ENCODE measurements at places on chromosomes 7 and 10.
A peak's percentile ranks its signal among the peaks of the same experiment; 100 is the strongest.

GRCh38 chr10:49512121-49512809 lies 26.7 kb downstream of the ERCC6 start:
- no peak for DNase-seq

DNA sequence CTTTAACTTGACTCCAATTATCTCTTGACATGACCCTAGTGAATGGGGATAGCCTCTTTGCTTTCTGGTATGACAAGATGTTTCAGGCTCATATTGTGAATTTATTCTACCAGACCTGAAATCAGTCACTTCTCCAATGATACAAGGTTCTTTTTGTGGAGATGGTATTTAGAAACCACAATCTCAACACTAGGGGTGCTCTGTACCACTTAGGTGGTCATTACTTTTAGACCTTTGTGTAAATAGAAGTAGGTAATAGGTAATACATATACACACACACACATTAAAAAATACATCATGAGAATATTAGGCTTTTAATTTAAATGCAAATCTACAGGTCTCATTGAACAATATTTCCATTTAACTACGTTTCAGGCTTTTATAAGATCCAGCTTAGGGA lies 199.0 kb upstream of the RHOBTB1 start:
- no peak for DNase-seq

GRCh38 chr7:150311146-150311545 lies 12.0 kb upstream of the LRRC61 start:
- no peak for DNase-seq

DNA sequence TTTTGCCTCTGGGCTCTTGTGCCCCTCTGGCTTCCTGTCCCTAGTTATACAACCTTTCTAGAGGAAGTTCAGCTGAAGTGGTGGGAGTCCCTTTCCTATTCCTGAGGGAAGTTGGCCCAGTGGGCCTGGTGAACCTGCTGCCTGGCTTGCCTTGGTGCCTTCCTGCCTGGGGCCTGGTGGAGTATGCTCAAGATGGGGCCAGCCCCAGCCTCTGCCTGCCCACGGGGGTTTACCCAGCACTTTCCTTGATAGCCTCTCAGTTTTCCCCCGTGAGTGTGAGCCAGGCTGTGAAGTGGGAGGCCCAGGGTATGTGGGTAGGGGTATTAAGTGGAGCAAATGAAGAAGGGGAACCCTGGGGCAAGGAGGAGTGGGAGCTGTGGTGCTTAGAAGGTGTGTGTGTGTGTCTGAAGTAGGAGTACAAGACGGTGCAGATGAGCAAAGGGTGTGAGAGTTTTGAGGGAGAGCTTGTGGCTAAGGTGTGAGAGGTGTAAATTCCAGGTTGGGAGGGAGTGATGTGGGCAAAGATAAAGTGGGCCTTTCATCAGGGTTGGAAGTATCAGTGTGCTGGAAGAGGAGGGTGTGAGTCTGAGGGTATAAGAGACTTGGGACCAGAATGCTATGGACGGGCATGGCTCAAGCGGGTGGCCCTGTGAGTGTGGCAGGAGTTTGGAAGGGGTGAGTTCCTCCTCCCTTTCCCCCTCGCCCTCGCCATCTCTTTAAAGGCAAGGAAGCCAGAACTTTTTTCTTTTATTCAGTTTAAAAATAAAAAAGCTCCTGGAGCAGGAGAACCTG lies 10.9 kb upstream of the PAX2 start:
- DNase-seq = no peak

DNA sequence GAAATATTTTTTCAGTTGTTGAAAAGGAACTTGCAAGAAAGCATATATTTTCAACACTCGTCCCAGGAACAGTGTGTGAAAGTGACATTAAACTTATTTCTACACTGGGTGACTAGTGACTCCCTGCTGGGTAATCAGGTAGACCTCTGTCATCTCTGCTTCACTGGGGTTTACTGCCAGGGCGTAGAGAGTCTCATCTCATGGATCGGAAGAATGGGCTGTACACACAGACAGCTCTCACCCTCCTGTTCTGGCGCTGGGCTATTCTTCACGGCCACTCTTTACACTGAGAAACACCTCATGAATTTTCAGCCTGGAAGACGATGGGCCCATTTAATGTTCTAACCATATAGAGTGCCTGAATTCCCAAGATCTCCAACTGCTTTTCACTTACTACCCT lies 36.4 kb downstream of the NRP1 start:
- DNase-seq = no peak

GRCh38 chr10:128570319-128570995 lies 444.2 kb upstream of the MKI67 start:
- DNase-seq = no peak

GRCh38 chr7:74407958-74408357 lies 45.7 kb upstream of the GTF2IRD1 start:
- DNase-seq = no peak

GRCh38 chr10:26556748-26557640 lies 118.9 kb downstream of the APBB1IP start:
- DNase-seq = peak; percentile 6

- DNase-seq = no peak
Measured at GRCh38 chr7:128236924-128237586, 4.0 kb upstream of the LEP start.

- no peak for DNase-seq
Measured at GRCh38 chr10:1928606-1929005, 191.3 kb upstream of the ADARB2 start.

DNA sequence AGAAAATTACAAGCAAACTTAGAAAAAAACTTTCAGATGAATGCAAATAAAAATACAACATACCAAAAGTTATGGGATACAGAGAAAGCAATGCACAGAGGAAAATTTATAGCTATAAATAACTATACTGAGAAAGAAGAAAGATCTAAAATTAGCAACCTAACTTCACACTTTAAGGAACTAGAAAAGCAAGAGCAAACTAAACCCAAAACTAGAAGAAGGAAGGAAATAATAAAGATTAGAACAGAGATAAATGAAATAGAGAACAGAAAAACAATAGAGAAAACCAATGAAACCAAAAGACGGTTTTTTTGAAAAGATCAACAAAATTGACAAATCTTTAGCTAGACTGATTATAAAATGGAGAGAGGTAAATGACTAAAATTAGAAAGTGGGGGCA lies 9.6 kb upstream of the STRA8 start:
- DNase-seq = no peak

DNA sequence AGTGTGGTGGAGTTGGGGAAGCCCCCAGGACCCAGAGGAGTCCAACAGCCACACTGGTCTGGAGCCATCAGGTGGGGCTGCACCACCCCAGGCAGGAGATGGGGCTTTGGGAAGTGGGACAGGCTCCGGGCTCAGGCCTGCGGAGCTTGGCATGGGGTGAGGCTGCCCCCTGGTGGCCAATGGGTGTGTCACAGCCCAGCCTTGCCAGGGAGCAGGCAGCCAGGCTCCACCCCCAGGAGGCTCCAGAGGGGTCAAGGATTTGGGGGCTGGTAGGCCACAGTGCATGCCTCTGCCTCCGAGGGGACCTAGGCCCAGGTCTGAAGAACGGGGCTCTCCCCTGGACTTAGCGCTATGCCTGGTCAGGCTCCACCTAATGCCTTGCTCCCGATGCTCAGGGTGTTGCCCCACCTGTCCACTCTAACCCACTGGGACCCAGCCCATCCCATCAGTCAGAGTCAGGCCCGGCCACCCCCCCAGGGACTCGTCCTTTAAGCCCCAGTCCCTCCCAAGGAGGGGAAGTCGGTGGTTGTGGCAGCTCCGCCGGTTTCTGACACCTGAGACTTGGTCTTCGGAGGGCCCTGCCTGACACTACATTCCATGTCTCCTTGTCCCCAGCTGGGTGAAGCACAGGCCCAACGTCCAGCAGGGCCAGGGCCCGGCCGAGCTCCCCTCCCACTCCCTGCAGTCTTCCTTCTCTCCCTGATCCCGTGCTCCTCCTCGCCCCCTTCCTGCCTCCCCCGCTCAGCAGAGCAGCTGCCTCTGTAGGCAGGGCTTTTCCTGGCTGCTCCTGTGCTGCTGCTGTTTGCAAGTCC lies 11.3 kb upstream of the SAMD8 start:
- DNase-seq = peak; percentile 69

DNA sequence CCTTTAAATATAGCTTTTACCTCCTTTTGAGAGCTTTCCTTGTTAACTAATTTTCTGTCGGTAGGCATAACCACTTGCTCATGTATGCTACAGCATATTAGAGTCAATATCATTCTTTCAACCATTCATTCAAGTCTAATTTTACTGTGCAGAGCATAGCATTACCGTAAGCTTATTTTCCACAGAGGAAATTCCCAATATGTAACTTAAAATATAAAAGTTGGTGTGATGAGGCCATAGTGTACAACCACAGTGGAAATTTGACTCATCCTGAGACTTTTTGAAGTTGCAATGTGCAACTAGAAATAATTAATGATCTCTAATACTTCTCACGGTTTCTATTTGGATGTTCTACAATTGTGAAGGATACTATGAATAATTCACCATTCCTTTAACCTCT lies 80.6 kb upstream of the KLF6 start:
- no peak for DNase-seq

DNA sequence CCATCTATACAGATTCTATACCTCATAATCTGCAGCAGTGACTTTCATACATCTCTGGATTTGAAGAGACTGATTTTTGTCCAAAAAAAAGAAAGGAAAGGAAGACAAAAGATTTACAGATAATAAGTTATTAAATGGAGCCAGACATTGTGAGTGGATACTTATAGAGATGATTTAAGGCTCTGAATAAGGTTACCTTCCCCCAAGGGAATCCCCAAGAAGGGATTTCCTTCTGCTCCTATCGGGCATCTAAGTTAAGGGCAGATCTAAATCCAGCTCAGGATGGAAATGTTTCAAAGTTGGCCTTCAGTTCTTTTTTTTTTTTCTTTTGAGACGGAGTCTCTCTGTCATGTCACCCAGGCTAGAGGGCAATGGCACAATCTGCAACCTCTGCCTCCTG lies 97.6 kb downstream of the ST8SIA6 start:
- no peak for DNase-seq

- DNase-seq = no peak
Measured at GRCh38 chr10:128084364-128084763, 41.9 kb downstream of the MKI67 start.

GRCh38 chr10:64130152-64130551 lies 609.0 kb downstream of the REEP3 start:
- DNase-seq = no peak

DNA sequence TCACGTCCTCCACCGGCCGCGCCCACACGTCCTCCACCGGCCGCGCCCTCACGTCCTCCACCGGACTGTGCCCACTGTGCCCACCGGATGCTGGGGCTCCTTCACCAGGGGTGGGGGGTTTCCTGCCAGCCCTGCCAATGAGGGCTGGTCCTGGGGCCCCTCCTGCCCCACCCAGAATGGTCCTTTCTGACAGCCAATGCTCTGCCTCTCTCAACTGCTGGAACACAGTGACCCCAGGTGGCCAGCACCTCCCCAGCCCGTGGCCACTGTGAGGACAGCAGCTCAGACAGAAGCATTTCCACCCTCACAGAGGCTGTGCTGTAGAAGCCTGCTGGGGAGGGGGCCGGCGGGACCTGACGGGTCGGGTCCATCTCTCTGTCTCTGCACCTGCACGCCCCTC lies 90.1 kb upstream of the DNAAF5 start:
- DNase-seq = no peak

DNA sequence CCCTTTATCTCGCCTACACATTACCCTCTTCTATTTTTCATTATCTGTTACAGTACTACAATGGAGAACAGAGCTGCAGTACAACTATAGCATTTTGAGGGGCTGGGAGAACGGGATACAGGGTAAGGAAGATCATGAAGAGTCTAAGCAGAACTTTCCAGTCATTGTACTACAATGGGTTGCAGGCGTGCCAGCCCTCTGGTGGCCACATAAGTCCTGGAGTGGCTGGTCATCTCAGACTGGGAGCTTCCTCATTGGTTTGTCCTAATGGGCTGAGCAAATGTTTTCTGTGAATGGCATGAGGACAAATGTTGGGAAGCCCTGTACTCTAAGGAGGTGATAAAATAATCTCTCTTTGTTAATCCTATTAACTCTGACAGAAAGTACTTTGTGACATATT lies 33.0 kb downstream of the TMEM106B start:
- DNase-seq = no peak

- DNase-seq = no peak
Measured at GRCh38 chr7:55132550-55132889, 113.7 kb downstream of the EGFR start.

- no peak for DNase-seq
Measured at GRCh38 chr10:16910793-16911164, 93.6 kb upstream of the RSU1 start.

DNA sequence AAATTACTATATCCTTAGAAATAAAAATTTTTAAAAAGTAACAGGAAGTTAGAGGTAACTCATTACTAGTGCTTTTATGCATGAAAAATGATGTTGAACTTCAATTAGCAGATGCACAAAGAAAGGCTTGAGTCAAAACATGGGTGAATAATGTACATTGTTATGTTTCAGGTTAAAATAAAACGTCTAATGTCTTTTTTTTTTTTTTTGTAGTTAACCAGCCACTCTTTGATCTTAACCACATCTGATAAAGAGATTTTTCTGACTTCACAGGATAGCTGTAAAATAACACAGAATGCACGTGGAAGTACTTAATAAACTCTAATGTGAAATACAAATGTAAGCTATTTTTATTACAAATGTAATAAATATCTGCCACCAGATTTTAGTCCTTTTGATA lies 61.7 kb downstream of the GSAP start:
- no peak for DNase-seq

GRCh38 chr7:88787777-88788176 lies 7.8 kb downstream of the TEX47 start:
- DNase-seq = no peak

GRCh38 chr10:78905957-78906308 lies 162.8 kb upstream of the ZMIZ1 start:
- DNase-seq = no peak

DNA sequence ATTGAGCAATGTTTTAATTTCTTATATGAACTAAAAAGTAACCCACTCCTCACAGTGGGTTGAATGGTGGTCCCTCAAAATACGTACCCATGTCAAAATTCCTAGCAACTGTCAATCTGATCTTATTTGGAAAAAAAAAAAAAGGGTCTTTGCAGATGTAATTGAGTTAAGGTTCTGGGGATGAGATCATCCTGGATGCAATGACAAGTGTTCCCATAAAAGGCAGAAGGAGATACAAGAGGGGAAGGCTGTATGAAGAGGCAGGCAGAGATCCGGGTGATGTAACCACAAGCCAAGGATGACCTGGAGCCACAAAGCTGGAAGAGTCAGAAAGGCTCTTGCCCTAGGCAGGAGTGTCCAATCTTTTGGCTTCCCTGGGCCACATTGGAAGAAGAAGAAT lies 516.3 kb upstream of the MKI67 start:
- no peak for DNase-seq

DNA sequence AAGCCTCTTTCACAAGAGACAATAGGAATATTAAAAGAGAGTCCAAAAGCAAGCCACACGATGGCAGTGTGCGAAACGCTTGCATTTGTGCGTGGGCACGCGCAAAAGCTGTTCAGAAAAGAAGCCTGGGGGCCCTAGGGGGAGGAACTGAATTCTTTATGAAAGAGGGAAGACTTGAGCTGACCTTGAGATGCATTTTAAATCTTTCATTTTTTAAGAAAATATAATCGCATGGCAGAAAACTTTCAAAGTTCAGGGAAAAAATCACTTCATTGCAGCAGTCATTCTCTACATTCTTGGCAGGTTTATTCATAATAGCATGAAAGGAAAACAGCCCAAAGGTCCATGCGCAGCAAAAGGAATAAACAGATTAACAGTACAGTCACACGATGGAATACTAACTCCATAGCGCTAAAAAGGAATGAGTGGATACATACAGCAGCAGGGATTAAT lies 206.5 kb upstream of the PRKCQ start:
- no peak for DNase-seq

All from stimulated activated CD8-positive, alpha-beta memory T cell treated with anti-CD3 and anti-CD28 coated beads, Interleukin-4, amount 100 ng/mL, for 1 hour (primary cell).